Tibial nerve (tissue), 4 donors: ENCODE measurements at places on chromosomes 16 and 17. TPM values are rescaled to one million over a fixed set of nuclear protein-coding genes. Genes with fewer than 3 reads are reported as not detected.
A peak's percentile ranks its signal among the peaks of the same experiment; 100 is the strongest.

Gene TAT
- not detected for total RNA-seq

DNA sequence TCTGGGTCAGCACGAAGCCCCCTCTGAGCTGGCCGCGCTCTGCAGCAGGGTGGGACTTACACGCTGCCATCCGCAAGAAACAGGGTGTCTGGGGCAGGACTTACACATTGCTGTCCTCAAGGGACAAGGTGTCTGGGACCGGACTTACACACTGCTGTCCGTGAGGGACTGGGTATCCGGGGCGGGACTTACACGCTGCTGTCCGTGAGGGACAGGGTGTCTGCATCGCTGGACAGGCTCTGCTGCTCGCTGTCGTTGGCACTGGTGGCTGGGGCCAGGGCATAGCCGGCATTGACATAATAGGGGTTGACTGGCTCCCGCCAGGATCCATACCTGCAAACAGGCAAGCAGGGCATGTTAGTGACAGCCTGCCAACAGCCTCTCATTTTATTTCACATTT, 31.4 kb downstream of the PDIA2 start:
- peaks cover 65% of the 10 kb centered on the region for H3K36me3 ChIP-seq
- H3K4me3 ChIP-seq = no peak overlapping the region
- no peak for DNase-seq
- H3K27me3 ChIP-seq = no peaks in the 10 kb centered on the region
- no peaks in the 10 kb centered on the region for H3K4me1 ChIP-seq
- H3K27ac ChIP-seq = no peak overlapping the region

GRCh38 chr17:33580215-33580614, 287.1 kb upstream of the ASIC2 start:
- DNase-seq = no peak
- no peaks in the 10 kb centered on the region for H3K4me1 ChIP-seq
- no peaks in the 10 kb centered on the region for H3K36me3 ChIP-seq
- no peaks in the 10 kb centered on the region for H3K27me3 ChIP-seq
- H3K4me3 ChIP-seq = no peak overlapping the region

- no peaks in the 10 kb centered on the region for H3K4me1 ChIP-seq
- no peak overlapping the region for H3K4me3 ChIP-seq
- no peak overlapping the region for H3K27ac ChIP-seq
- H3K36me3 ChIP-seq = peaks cover 98% of the 10 kb centered on the region
- DNase-seq = no peak
Measured at GRCh38 chr17:63798572-63799106, 24.7 kb downstream of the DDX42 start.

Gene LITAFD
- not detected for total RNA-seq

GRCh38 chr16:78045865-78046581, 23.7 kb downstream of the CLEC3A start:
- H3K27ac ChIP-seq = no peak overlapping the region
- H3K4me3 ChIP-seq = no peak overlapping the region
- H3K4me1 ChIP-seq = no peaks in the 10 kb centered on the region
- no peak for DNase-seq
- no peaks in the 10 kb centered on the region for H3K36me3 ChIP-seq
- H3K27me3 ChIP-seq = peaks cover 6% of the 10 kb centered on the region

Gene CES1
- 54.5 TPM for total RNA-seq

DNA sequence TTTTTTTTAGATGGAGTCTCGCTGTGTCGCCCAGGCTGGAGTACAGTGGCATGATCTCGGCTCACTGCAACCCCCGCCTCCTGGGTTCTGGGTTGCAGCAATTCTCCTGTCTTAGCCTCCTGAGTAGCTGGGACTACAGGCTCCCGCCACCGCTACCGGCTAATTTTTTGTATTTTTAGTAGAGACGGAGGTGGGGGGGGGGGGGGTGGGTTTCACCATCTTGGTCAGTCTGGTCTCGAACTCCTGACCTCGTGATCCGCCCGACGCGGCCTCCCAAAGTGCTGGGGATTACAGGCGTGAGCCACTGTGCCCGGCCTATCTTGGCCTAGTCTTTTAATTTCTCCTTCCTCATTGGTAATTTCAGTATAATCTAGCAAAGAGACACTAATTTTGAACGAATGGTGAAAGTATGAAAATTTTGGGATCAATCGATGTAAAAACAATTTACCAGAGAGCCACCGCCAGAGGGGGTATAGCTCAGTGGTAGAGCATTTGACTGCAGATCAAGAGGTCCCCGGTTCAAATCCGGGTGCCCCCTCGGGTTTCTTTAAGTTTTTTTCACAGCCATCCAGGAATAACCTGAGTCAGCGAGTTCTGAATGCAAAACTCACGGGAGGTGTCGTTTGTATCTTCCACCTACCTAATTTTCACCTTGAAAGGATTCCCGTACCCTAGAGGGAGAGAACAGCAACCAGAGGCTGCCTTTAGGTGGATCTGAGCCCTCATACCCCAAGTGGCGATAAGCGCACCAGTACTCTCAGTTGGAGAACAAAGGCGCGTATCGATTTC, 2.5 kb upstream of the LASP1 start:
- no peaks in the 10 kb centered on the region for H3K36me3 ChIP-seq
- H3K27me3 ChIP-seq = no peaks in the 10 kb centered on the region
- peak overlapping the region; percentile 97 for H3K4me3 ChIP-seq
- DNase-seq = no peak
- H3K4me1 ChIP-seq = peaks cover 30% of the 10 kb centered on the region
- peak overlapping the region; percentile 97 for H3K27ac ChIP-seq

Gene KRT222
- total RNA-seq = 2.7 TPM

Gene LRRC45
- 13.9 TPM for total RNA-seq

Gene FGF11
- 2.1 TPM for total RNA-seq

- H3K4me3 ChIP-seq = no peak overlapping the region
- H3K27ac ChIP-seq = no peak overlapping the region
- no peaks in the 10 kb centered on the region for H3K27me3 ChIP-seq
- H3K36me3 ChIP-seq = no peaks in the 10 kb centered on the region
- no peaks in the 10 kb centered on the region for H3K4me1 ChIP-seq
Measured at GRCh38 chr17:58811290-58811689, 55.6 kb downstream of the PPM1E start.

DNA sequence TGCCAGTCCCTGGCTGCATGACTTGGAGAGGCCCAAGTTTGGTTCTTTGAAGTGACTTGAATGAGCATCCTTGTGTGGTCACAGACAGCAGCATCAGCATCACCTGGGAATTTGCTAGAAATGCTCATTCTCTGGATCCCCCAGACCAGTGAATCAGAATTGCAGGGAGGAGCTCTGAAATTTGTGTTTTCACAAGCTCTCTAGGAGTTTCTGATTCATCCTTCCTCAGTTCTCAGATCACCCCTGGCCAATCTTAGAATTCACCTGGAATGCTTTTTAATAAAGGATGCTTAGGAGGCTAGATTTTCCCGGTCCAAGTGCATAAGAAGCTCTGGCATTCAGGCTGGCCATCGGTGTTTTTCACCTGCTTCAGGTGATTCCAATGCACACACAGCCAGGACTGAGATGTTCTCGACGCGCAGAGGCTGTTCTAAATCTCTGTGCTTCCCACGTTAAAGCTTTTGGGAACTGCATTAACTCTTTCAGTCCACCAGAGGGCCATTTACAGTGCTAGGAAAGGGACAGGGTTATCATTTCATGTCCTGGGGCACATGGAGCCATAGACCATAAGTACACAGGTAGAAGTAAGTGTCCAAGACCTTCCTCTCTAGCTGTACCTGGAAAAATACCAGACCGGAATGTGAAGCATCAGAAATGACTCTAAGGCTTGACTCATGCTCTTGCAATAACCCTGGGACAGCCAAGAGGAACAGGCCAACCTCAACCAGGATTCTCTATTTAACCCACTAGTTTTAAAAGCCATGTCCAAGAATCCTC, 85.7 kb upstream of the XYLT1 start:
- H3K27me3 ChIP-seq = no peaks in the 10 kb centered on the region
- no peaks in the 10 kb centered on the region for H3K36me3 ChIP-seq
- DNase-seq = no peak

GRCh38 chr17:78343543-78344201, 16.2 kb downstream of the SOCS3 start:
- H3K4me3 ChIP-seq = no peak overlapping the region
- H3K27me3 ChIP-seq = no peaks in the 10 kb centered on the region
- no peaks in the 10 kb centered on the region for H3K36me3 ChIP-seq
- H3K4me1 ChIP-seq = peaks cover 34% of the 10 kb centered on the region
- no peak for DNase-seq

Gene WNT9B
- not detected for total RNA-seq

Gene SLC13A5
- not detected for total RNA-seq

- H3K4me3 ChIP-seq = no peak overlapping the region
- no peaks in the 10 kb centered on the region for H3K4me1 ChIP-seq
- H3K36me3 ChIP-seq = no peaks in the 10 kb centered on the region
- no peak for DNase-seq
- H3K27me3 ChIP-seq = no peaks in the 10 kb centered on the region
- no peak overlapping the region for H3K27ac ChIP-seq
Measured at GRCh38 chr16:52052818-52053217, 494.1 kb downstream of the TOX3 start.

DNA sequence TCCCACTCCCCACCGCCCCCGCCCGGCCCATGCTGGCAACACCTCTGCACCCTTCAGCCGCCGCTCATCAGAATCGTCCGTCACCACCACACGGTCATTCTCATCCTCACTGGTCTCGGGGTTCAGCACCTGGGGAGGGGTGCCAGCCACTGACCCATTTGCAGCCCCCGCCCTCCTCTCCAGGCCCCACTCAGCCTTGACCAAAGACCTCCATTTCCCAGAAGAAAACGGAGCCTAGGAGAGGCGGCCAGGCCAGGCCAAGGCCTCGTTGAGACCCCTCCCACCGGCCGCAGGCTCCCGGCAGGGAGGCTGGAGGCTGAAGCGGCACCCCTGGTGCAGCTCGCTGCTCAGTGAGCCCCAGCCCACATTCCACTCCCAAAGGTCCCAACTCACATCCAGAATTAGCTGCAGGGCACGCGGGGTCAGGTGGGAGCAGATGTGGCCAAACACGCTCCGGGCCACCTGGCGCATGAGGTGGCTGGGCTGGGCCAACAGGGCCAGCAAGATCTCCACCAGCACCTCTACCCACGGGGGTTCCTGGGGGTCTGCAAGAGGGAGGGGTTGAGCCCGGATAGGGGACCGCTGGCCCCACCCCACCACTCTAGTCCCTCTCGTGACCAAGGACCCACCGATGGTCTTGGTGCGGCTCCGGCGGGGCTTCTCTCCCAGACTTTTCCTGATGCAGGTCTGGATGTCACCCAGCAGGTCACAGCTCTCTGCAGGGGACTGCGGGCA, 9.8 kb downstream of the MYBBP1A start:
- no peaks in the 10 kb centered on the region for H3K4me1 ChIP-seq
- no peak overlapping the region for H3K4me3 ChIP-seq
- H3K27me3 ChIP-seq = no peaks in the 10 kb centered on the region
- DNase-seq = no peak

GRCh38 chr16:28039493-28039892, 24.0 kb downstream of the GSG1L start:
- no peaks in the 10 kb centered on the region for H3K27me3 ChIP-seq
- no peak overlapping the region for H3K27ac ChIP-seq
- H3K4me1 ChIP-seq = no peaks in the 10 kb centered on the region

DNA sequence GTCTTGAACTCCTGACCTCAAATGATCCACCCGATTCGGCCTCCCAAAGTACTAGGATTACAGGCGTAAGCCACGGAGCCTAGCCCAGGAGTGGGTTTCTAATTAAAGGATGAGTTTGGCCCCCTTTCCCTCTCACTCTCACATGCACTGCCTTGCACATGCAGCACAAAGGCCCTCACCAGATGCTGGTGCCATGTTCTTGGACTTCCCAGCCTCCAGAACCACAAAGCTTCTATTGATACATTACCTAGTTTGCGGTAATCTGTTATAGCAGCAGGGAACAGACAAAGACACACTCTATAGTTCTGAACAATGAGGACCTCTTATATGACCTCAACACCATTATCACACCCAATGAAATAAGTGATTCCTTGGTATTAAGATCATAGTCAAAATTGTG, 17.9 kb upstream of the ITGAD start:
- no peaks in the 10 kb centered on the region for H3K27me3 ChIP-seq
- H3K4me1 ChIP-seq = no peaks in the 10 kb centered on the region
- H3K27ac ChIP-seq = no peak overlapping the region
- H3K4me3 ChIP-seq = no peak overlapping the region
- no peaks in the 10 kb centered on the region for H3K36me3 ChIP-seq
